ENCODE measurements at places on chromosomes 2 and 18.

GRCh38 chr18:44979748-44980147 is 299.1 kb downstream of the SETBP1 start:
- no peak for DNase-seq

- DNase-seq: no peak
These were observed 5.4 kb upstream of the MRPS9 start for GRCh38 chr2:105032476-105032875.

DNA sequence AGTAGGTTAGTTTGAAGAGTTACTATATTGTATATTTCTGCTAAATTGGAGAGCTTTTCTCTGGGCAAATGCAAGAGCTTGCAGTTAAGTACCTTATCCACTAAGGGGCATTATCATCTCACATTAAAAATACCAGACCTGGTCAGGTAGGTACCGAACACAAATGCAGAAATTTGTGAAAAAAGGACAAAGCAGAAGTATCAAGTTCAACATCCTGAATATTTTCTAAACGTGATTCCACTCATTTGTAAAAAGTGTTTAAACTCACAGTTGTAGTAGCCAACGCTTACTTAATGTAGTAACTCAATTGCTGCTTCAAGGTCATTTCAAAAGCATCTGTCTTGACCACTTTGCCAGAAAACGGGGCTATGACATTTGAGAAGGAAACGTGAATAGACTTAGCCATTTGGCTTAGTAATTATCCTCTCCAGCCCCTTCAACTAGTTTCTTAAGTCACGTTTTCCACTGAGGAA is 52.1 kb downstream of the CYRIA start:
- no peak for DNase-seq

DNA sequence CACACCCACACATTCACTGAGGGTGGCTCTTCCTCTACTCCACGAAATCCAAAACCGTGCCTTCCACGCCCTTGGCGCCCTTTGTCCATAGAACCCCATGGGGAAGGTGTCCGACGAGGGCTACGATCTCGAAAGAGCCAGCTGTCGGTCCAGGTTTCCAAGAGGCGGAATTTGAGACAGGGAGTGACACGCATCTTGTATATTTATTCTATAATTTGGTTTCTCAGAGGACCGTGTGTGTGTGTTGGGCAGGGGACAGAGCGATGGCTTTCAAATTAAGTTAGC is 726 bp downstream of the C2orf69 start:
- no peak for DNase-seq

DNA sequence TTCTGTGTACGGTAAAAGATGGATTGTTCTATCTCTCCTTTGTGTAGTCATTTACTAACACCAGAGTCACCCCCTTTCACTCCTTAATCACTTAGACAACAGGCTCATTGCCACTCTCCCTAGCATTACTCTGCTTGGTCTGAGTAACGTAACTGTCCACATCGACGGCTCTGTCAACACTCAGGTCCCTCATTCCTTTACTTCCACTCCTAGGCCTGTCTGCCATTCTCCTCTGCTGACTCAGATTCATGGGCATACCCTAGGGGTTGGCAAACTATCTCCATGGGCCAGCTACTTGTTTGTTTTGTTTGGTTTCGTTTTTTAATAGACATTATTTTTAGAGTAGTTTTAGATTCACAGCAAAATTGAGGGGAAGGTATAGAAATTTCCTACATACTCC is 243.9 kb downstream of the NR4A2 start:
- no peak for DNase-seq

GRCh38 chr2:191318729-191319078 is 73.5 kb downstream of the MYO1B start:
- DNase-seq: no peak

DNA sequence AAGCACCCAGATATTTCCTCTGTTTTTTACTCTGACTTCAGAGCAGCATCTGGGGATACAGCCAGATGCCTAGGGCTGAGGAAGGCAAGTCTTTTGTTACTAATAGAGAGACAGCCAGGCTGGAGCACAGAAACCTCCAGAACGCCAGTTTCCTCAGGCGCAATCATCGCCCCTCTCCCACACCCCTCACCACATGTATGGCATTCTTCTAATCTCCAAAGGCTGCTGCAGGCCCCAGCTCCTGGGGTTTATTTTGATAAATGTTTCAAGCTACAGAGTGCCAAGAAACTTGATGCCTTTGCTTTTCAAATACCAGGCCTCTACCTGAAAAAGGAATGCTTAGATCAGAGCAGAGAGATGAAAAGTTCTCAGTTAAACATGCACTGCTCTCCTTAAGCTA is 283.6 kb downstream of the RBM43 start:
- DNase-seq: no peak

DNA sequence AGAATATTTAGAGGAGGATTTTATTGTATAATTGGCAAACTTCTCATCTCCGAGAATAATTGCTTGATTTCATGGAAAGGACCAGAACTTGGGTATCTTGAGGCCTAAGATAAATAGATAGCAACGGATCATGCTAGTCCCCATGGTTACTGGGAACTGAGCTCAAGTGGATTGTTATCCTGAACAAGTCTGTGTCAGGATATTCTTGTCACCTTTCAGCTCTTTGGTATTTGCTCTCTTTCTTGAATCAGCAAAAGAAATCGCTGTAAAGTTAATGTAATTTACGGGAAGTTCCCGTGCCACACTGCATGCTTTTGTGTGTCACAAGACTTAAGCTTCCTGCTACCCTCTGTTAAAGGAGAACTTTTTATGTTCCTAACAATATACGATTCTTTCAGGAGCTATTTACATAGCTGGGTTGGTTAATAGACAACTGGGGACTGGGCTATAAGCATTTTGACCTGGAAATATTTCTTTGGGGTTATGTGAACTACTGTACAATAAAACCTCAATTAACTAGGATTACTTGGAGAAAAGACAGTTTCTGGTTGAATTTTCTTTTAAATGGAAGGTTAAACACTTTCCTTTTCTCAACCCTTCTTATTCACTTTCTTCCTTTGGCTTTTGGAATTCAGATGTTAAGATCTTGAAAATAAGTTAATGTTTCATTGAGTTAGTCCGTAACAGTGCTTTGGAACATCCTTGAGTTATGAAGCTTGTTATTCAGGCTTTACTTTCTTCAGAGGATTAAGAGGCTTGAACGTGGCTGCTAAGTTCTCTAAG is 151.2 kb downstream of the FMNL2 start:
- DNase-seq: no peak

DNA sequence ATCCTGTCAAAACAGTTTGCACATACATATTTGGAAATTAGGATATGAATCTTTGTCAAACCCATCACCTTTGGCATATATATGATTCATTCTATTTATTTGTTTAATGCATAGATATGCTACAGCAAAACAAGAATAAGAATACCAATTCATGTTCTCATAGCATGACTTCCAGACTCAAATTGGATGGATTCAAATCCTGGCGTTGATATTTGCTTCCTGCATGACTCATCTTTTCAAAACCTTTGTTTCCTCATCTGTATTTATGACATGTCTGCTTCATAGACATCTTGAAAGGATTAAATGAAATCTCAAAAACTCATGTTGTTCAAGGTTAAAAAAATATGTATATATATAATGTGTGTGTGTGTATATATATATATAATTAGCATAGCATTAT is 261.3 kb downstream of the MBD5 start:
- no peak for DNase-seq

DNA sequence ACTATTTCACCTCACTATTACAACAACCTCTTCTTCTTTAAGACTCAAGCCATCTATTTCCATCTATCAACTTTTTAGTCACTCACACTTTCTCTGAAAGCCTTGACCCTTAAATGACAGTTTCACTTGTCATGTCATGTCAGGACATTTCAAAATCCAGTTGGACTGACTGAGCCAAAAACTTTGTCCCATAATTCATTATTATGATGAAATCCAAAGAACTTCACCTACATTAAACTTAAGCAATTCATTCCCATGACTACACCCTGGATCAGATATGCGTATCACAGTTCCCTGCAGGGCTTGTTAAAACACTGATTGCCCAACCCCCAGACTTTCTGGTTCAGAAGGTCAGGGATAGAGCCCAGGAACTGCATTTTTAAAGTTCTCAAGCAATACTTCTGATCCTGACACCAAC is 26.5 kb downstream of the LDAH start:
- no peak for DNase-seq

- DNase-seq: peak; percentile 35
These were observed 10.1 kb downstream of the CPLX4 start for GRCh38 chr18:59308248-59308937.

DNA sequence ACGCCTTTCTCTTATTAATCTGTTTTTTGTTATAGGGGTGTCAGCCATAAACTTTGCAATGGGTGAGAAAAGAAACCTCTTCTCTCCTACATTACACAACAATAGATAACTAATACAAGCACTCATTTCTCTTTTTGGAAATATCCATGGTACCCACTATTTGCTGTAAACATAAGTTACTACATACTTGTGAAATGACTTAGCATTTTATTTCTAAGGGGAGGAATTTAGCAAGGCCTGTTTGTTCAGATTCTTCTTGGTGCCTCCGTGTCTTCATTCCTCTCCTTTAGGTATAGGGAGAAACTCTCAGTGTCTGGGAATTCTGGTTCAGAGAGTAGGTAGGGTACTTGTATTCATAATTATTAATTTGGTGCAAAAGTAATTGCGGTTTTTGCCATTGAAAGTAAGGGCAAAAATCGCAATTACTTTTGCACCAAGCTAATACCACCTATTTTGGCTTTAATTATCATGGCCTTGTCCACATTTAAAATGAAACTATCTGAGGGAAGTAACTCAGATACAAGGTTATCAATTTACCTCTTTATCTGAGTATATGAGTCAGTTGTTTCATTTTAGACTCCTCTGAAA is 134.8 kb downstream of the MREG start:
- no peak for DNase-seq

- DNase-seq: no peak
These were observed 3.6 kb downstream of the CXCR4 start for GRCh38 chr2:136114382-136114781.

DNA sequence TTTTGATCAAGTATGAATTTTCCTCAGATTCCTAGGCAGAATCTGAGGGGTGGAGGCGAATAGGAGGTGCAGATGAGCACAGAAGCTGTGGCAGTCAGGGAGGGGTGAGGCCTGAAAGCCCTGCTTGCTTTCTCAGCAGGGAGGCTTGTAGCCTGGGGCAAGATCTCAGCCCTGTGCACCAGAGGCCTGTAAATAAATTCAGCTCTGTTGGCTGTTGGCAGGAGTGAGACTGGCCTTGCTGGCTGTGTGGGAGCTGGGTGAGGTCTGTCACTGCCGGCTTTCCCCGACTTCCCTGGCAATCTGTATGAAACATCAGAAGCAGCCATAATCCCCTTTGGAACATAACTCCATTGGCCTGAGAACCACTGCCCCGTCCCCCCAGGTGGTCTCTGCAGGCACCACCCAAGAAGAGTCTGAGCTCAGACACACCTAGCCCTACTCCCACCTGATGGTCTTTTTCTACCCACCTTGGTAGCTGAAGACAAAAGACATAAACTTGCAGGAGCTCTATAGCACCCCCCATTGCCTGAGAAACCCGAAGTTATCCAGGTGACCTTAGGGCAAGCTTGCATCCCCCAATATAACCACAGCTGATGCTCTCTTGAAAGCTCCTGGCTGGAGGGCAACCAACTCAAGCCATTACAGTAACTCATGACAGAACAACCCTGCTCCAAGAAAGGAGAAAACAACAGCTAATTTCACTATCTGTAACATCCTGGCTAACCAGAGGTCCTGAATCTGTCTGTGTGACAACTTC is 32.3 kb downstream of the EVA1A start:
- DNase-seq: no peak

GRCh38 chr18:78080761-78081160 is 831.1 kb downstream of the GALR1 start:
- no peak for DNase-seq

DNA sequence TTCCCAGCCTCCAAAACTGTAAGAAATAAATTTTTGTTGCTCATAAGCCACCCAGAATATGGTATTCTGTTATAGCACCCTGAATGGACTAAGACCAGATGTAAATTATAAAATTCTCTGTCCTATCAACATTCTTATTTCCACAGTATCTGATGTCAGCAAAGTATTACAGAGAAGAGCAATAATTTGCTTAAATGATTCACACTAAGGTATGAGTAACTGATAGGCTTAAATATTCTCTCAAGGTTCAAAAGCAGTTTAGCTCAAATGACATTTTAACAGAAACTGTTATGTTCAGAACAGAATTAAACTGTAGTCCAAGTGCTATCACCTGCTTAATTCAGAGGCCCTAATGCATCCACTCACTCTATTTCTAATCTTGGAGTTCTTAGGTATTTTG is 12.8 kb downstream of the SESTD1 start:
- no peak for DNase-seq

- no peak for DNase-seq
These were observed 2.5 kb downstream of the TMBIM1 start for GRCh38 chr2:218289639-218290315.

DNA sequence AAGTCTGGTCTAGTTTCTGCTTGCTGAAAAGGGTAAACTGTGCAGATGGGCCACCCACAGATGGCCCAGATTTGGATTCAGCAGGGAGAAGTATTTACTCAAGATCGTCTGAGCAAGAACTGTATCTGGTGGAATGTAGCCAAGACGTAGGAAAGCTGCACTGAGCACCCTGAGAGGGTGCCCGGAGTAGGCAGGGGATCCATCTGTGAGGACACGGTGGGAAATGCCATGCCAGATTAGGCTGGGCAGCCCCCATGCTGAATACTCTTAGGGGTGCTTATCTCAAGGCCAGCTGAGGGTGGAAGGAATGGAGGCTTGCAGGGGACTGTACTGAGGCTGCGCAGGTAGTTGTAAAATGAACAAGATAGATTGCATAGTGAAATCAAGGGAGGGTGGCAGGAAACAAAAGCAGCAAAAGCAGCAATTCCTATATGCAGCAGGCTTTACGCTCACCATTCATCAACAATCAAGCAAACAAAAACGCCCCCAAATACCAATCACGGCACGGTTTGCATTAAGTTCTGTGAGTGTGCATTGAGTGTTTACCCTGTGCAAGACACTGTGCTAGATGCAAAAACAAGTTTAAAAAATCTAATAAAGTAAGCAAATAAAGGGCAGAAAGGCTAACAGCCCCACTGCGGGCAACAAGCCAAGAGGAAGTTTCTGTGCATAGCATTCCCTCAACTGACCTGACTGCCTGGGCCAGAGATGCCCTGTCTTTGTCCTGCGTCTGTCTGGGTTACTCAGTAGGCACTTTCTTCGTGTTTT is 32.2 kb upstream of the LPIN2 start:
- DNase-seq: no peak

GRCh38 chr2:8058652-8059051 is 623.2 kb upstream of the ID2 start:
- no peak for DNase-seq

GRCh38 chr2:218962859-218963492 is 3.5 kb downstream of the CDK5R2 start:
- peak; percentile 93 for DNase-seq

- DNase-seq: no peak
These were observed 1469.7 kb upstream of the PIK3C3 start for GRCh38 chr18:40485318-40485717.

GRCh38 chr2:218680061-218680460 is 8.2 kb downstream of the STK36 start:
- DNase-seq: no peak

DNA sequence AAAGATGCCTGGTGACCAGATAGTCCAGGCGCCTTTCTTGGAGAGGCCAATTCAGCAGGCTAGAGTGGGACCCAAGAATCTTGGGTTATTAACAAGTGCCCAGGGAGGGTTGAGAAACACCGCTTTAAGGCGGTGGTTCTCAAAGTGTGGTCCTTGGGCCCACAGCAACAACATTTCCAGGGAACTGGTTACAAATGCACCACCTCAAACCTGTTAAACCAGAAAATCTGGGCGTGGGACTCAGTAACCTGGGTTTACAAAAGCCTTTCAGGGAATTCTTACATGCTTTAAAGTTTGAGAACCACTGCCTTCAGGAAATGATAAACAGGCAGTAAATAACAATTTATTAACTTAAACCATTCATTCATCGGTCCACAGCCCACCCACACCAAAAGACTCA is 92.5 kb downstream of the SP3 start:
- no peak for DNase-seq

All from iPS DF 6.9 (cell line).